KBM-7 (cell line): ENCODE measurements at places on chromosomes 5 and 9.

DNA sequence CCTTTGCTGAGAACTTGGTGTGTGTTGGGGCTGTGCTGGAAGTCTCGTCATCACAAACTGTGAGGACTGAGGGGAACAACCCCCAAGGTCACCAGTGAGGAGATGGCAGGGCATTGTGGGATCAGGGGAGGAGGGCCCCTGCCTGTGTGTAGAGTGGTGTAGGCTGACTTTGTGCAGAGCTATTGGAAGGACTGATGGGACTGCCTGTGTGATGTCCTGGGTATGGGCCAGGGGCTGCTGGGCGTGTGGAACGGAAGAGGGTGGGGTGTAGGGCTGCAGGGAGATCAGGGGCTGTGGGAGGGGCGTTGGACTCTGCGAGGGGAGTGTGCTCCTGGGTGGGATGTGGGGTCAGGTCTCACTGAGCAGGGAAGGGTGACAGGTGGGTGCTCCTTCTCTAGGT lies 3.6 kb downstream of the WNK2 start:
- no peak for DNase-seq

DNA sequence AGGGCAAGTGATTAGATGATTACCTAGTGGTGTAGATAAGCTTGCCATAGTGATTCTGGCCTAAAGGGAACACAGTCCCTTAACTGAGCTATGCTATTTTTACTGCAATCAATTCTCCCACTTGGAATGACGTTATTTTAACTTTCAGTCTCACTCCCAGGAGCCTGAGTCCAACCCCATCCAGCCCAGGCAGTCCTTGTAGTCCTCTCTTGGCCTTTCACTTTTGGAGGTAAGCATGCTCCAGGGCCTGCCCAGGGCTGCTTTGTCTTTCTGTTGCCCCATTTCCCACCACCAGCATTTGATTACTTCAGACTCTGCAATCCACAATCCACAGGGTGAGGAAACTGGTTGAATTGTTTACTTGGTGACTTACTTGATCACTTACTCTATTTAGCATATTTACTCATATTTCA lies 233.0 kb downstream of the CD180 start:
- DNase-seq: no peak

- DNase-seq: no peak
These were observed 26.2 kb upstream of the GLRX start for GRCh38 chr5:95848701-95849100.

GRCh38 chr9:93183663-93184431 lies at the start of gene WNK2:
Gene WNK2 (plus strand): TSS chr9:93184139. CDS start chr9:93184930, 791 bp downstream.
- DNase-seq: peak; percentile 58

DNA sequence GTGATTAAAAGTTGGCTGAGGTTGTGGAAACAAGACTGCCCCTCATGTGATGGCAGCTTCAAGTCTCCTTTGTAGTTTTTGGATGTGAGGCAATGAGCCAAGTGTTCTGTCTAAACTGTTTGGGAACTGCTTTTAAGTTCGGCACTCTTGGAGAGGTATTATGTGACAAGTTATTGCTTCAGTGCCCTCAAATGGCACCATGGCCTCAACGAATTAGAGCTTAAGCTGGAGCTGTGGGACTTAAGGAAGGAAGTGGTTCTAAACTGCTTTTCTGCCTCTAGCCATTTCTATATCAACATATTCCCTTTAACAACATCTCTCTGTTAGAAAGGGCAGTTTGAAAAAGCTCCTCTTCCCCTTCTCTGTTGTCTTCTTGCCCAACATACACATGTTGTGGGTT lies 227.7 kb downstream of the RFK start:
- DNase-seq: peak; percentile 13

DNA sequence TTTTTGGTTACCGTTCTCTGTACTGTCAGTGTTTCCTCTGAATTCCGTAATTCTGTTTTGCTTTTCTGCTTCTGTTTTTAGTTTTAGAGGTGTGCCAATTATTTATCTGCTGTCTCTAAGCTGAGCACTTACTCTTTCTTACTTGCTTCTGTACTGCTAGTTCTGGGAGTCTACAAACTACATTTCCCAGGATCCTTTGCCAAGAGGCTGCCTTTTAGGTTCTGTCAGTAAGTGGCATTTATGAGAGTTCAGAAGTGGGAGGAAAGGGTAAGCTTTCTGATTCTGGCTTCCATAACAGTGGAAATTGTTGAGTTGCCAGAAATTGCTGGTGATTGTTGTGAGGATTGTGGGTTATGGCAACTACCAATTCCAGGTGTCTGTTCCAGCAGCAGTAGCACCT lies 102.4 kb downstream of the OSTF1 start:
- no peak for DNase-seq

DNA sequence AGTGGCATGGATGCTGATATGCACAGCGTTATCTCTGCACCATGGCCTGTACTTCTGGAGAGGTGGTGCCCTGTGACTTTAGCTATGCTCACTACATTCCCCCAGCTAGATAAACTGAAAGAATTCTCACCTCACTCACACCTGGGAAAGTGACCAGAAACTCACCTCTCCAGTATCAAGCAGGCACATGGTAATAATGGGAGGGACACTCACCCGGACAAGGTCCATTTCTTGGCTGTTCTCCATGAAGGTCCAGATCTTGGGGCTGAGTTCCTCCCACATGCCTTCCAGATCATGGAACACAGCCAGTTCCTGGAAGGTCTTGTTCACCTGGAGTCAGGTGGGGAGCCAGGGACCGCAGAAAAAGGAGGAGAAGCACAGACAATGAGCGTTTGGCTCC lies 72.8 kb downstream of the NIPSNAP3B start:
- DNase-seq: no peak

GRCh38 chr9:93597871-93598646 lies 21.7 kb downstream of the PHF2 start:
- no peak for DNase-seq

- no peak for DNase-seq
These were observed 19.1 kb downstream of the TMEM38B start for GRCh38 chr9:105713260-105714019.

DNA sequence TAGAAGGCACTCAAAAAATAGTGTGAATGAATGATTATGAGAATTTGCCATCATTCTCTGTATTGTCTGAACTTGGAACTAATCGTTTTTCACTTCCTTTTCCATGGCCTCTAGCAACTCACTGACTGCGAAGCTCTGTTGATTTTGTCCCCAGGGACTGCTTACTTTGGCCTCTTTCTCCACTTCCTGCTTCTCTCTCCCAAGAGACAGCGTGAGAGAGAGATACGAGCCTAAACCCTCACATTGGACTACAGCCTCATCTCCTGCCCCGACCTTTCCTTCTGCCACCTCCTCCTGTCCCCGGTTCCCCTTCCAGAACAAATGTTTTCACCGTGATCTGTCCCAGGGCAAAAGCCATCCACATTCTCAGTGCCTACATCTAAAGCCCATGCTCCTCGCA lies 300.8 kb upstream of the PANK3 start:
- no peak for DNase-seq

DNA sequence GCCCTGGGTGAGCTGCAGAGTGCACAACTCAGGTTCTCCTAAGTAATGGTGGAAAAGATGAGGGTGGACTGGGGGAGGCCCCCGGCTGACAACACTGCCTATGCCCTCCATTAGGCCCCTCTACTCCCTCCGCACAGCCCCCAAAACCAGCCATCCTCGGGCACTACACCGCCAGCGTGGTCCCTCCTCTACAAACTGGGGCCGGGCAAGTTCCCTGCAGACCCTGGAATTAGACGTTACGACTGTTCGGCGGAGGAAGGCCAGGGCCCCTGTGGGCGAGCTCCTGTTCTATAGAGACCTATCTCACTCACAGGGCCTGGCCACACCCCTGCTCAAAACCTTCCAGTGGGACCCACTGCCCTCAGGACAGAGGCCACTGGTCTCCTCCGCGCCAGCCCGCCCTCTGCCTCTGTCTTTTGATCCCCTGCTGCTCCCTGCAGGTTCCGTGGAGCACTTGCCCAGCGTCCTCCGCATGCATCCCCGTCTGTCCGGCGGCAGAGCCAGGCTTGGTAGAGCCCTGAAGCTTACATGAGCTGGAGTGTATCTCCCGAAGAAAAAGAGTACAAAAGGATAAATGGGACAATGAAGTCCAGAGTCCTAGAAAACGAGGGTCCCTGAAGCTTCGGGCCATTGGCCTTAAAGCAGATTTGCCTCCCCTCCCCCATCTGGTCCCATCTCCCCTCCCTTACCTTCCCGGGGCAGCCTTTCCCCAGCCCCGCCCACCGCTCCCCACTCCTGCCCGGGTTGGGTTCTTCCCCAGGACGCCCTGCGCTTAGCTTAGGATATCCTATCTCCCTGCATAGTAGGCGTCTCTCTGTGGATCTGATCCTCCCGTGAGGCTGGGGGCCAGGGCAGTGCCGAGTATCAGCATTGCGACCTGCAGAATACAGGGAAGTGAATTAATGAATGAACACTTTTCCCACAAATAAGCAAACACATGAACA lies 71.3 kb downstream of the HRH2 start:
- DNase-seq: no peak

DNA sequence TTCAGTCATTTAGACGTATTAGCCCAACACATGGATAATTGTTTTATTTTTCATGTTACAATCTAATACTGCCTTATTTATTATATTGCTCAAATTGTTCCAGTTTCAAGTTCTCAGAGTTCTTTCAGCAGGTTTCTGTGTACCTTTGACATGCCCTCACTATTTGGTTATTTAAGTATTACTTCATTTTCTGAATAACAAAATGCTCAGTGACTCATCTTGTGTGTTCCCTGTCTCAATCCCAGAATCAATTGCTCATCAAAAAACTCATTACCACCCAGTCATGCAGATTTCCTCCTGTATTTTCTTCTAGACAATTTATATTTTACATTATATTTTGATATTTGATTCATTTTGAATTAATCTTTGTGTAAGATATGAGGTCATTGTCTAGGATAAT lies 562.6 kb downstream of the ANXA1 start:
- DNase-seq: no peak

GRCh38 chr9:127841087-127841835 lies 13.2 kb downstream of the ENG start:
- no peak for DNase-seq

- DNase-seq: no peak
These were observed 59.6 kb upstream of the IL17B start for GRCh38 chr5:149438711-149439132.

DNA sequence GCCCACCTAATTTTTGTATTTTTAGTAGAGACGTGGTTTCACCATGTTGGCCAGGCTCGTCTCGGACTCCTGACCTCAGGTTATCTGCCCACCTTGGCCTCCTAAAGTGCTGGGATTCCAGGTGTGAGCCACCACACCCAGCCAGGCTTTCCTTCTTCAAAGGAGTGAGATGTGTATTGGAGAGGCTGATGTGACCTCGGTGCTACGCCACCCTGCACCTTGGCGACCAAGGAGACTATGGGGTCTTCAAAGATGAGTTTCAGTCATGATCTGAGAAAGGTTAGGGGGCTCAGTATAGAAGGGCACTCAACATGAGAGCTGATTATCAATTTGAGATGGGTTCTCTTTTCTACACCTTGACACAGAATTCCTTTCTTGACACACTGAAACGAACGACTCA lies 284.2 kb upstream of the WWC1 start:
- DNase-seq: no peak

DNA sequence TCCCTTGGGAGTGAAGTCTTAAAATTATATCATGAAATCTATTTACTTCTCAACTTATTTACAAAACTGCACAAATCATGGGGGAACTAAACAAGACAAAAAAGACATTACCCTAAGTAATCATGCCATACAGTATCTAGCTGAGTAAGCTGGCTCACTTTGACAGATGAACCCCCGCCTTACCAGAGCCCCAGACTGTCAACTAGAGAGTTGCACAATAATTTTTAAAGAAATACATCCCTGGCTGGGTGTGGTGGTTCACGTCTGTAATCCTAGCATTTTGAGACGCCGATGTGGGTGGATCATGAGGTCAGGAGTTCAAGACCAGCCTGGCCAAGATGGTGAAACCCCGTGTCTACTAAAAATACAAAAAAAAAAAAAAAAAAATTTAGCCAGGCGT lies 62.3 kb downstream of the LPAR1 start:
- no peak for DNase-seq

- DNase-seq: no peak
These were observed 7.8 kb downstream of the TEX48 start for GRCh38 chr9:114674076-114674797.

- no peak for DNase-seq
These were observed 147.9 kb downstream of the C5orf15 start for GRCh38 chr5:133820507-133820906.

DNA sequence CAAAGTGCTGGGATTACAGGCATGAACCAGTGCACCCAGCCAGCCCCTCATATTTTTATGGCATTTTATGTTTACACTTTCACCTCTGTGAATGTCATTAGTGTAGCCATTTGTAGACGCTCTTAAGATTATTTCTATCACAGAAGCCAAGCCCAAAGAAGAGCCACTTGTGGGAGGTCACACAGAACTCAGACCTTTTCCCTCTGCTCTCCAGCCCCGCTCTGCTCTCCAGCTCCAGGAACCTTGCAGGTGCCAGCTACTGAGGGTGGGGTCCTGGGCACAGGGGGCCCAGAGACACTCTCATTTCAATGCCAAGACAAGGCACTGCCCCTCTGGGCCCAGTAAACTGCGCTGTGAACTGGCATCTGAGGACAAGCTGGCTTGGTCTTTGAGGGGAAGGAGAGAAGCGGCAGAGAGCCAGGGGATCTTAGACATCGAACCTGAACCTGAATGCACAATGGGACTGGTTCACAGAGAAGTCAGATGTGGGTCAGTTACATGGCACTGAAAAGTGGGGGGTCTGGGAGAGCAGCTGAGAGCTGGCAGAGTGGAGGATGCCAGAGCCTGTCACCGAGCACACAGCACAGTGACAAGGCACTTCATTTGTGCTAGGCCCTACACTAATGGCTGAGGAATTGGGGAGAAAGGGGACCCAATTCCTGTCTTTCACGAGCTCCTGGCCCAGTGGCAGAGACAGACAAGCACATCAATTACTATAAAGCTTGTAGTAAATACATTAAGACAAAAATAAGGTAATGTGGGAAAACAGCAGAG lies 16.7 kb downstream of the ANXA6 start:
- DNase-seq: no peak

GRCh38 chr5:140007311-140007710 lies 35.8 kb downstream of the NRG2 start:
- no peak for DNase-seq

GRCh38 chr5:131005963-131006684 lies 158.9 kb downstream of the HINT1 start:
- DNase-seq: no peak

- peak; percentile 10 for DNase-seq
These were observed 134.9 kb downstream of the GABBR2 start for GRCh38 chr9:98573749-98574278.

- no peak for DNase-seq
These were observed 94.5 kb downstream of the CDH6 start for GRCh38 chr5:31287985-31288384.

DNA sequence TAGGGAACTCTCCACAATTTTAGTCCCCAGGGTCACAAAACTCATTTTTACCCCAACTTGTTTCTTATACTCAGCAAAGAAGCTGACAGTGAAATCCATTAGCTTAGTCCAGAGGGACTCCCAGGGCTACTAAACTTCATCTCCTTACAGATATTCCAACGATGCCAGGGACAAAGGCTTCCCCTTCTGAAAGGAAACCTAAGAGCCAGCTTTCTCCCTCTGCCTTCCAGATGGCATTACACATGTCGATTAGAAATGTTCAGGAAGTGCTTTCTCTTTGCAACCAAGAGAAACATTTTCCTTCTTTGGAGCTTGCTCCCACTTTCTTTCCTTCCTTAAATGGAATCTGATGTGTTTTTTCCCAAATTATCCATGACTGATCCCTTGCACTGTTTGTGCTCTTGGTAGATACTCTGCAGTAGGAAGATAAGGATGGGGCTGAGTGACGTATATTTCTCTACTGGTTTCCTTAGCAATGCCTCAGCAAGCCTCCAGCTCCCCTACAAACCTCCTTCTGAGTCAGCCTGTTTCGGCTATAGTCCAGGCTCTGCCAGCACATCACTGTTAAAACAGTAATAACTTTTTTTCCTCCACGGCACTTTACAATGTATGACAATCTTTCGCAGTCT lies 43.0 kb upstream of the HTR4 start:
- DNase-seq: no peak
